ENCODE measurements at places on chromosomes 11 and 22. TPM values are rescaled to one million over a fixed set of nuclear protein-coding genes. Genes with fewer than 3 reads are reported as not detected.

The OR5M3 gene
- not detected for total RNA-seq

The SAA4 gene
- not detected for total RNA-seq

The PAX6 gene
- total RNA-seq = not detected

The TTC17 gene
- total RNA-seq = 19.2 TPM

The ARHGAP42 gene
- total RNA-seq = 1.2 TPM

The LIN7C gene
- 31.8 TPM for total RNA-seq

The MS4A4A gene
- total RNA-seq = not detected

The OR4C5 gene
- not detected for total RNA-seq

The KRTAP5-3 gene
- not detected for total RNA-seq

The BCR gene
- 56.0 TPM for total RNA-seq

The CDC42EP2 gene
- 27.5 TPM for total RNA-seq

The OR4A16 gene
- total RNA-seq = not detected

The IFITM10 gene
- not detected for total RNA-seq

The PLEKHA7 gene
- total RNA-seq = 0.16 TPM

The TRIM48 gene
- total RNA-seq = not detected

The SLC22A8 gene
- not detected for total RNA-seq

The DNAL4 gene
- total RNA-seq = 18.8 TPM

The CABP4 gene
- not detected for total RNA-seq

The NLRP10 gene
- total RNA-seq = 0.08 TPM

The ZC3H12C gene
- total RNA-seq = 5.6 TPM

The KCNK7 gene
- total RNA-seq = 0.23 TPM

The C11orf91 gene
- not detected for total RNA-seq

The EXPH5 gene
- total RNA-seq = 5.4 TPM
